ENCODE measurements at places on chromosomes 7 and 10.

- no peak for DNase-seq
Observed at GRCh38 chr10:63068246-63068645, 64.9 kb upstream of the NRBF2 start.

- no peak for DNase-seq
Observed at GRCh38 chr7:20665096-20665495, 49.6 kb downstream of the ABCB5 start.

DNA sequence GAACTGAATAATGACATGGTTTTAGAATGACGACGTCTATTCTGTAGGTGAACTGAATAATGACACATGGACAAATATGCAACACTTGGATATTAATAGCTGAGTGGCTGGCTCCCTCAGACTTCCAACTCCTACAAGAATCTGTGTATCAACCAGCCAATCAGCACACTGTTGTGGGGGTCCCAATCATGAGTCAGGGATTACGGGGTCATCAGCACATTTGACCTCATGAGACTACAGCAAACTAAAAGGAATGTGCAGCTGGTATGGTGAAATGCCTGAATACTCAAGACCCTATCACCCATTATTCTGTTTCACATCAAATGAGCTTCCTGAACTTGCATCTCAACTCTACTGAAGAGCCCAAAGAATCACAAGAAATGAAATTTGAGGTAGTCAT, 192.5 kb downstream of the ANK3 start:
- no peak for DNase-seq

DNA sequence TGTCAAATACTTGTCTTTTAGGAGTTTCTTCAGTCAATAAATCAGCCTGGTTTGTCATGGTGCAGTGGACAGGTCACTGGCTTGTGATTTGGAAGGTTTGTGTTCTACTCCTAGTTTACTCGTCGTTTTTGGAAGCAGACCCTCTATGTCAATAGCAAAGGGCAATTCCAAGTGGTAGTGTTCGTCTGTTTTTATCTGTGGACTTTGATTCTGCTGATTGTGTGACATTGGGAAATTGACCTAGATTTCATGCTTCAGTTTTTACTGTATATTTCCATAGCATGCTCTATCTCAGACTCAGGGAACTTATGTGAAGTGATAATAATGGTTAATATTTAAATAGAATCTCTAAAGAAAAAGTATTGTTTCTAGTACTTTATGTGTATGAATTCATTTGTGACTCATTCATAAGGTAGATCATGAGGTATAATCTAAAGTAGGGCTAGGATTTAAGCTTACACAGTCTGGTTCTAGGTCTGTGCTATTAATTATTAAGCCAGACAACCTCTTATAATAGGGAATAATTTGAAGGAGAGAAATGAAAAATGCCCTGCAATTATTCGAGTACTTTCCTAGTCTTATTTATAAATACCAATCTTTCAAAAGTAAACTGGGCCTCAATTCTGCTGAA, 198.1 kb downstream of the REEP3 start:
- no peak for DNase-seq

DNA sequence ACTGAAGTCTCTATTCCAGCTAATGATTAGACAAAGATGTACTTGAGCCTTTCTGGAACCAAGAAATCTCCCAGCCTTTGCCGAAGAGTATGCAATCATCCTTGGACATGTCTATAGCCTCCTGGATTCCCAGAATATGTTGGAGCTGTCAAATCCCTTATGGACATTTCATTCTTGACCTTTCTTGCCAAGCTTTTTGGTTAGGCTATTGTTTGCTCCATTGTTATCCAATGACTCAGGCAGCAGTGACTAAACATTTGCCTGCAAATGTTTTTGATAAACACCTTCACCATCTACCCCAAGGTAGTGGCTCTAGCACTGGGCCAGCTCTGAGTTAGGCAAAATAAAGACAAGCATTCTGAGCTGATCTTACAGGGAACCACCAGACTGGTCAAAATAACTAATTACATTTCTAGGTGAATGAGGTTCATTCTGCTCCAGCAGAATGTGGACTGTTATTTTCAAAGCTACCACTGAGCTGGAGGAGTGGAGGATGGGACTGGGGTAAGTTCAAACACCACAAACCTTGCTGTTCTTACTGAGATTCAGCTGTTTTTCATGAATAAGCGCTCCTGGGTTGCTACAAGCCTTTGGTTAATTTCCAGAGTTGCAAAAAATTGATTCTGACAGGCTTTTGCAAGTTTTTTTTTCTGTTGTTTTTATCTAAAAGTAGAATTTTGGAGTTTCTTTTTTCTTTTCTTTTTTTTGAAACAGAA, 81.0 kb downstream of the TMEM270 start:
- no peak for DNase-seq

Data from activated CD8-positive, alpha-beta memory T cell treated with anti-CD3 and anti-CD28 coated beads, Interleukin-2, amount 50 U/mL, for 4 hours (primary cell).